Caki2 (cell line): ENCODE measurements at places on chromosomes 6 and 20. TPM values are rescaled to one million over a fixed set of nuclear protein-coding genes. Genes with fewer than 3 reads are reported as not detected.

Gene IER3
- 124 and 148 TPM in 2 replicates for total RNA-seq

Gene DPM1
- 133 and 147 TPM in 2 replicates for total RNA-seq

Gene MAPK13
- total RNA-seq = 1.5 and 1.7 TPM in 2 replicates

Gene MDFI
- total RNA-seq = 0.35 TPM in 1 of 2 replicates, not detected in the other

DNA sequence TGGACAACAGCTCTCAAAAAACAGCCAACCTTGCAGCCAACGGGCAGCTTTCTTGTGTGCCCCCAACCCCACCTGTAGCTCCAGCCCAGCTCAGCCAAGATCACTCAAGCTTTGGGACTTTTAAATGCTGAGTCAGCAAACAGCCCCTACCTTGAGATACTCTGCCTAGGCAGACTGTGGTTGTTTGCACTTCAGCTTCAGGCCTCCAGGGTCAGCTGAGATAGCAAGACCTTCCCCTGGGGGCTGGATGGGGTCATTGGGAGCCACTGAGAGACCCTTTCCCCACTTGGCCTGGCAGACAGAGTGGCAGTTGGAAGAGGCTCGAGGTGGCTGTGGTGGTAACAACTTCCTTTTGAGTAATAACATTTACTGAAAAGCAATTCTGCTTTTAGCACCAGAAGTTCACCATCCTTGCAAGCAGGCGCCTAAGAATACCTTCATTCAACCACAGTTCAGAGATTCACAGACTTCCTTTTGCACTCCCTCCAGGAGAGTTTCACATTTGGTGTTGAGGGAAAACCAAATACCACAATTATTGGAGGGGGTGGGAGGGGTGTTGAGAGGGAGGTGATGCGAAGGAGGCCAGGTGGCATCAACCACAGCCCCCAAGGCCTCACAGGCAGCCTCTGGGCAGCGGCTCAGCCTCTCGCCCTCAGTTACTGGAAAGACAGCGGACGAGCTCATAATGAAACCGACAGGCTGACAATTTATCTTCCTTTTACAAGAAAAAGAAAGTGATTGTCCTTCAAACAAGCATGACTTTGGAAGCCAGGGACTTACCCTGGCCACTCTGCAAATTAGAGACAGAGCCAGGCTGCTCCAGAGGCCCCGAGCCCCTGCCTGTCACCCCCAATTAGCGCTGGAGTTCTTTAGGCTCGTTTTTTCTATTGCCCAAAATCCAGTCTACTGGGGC, 148.1 kb downstream of the CEBPB start:
- DNase-seq = no peak

Gene TMEM244
- total RNA-seq = not detected in 2 replicates

Gene MOXD1
- 23.9 and 33.6 TPM in 2 replicates for total RNA-seq

Gene SLC17A2
- not detected in 2 replicates for total RNA-seq

Gene MUCL3
- 0.24 TPM in 1 of 2 replicates, not detected in the other for total RNA-seq

Gene PTPRT
- total RNA-seq = 0.20 TPM in 1 of 2 replicates, not detected in the other

Gene FOXA2
- total RNA-seq = 2.3 and 4.5 TPM in 2 replicates

- no peak for DNase-seq
Measured at GRCh38 chr20:32296819-32297420, 19.5 kb downstream of the KIF3B start.

- DNase-seq = no peak
Measured at GRCh38 chr20:32449890-32450401, 91.8 kb downstream of the ASXL1 start.

Gene BMP6
- 6.4 and 7.5 TPM in 2 replicates for total RNA-seq

Gene PERP
- total RNA-seq = 229 and 255 TPM in 2 replicates

Gene SLC32A1
- total RNA-seq = not detected in 2 replicates

GRCh38 chr6:24520929-24521546, 26.3 kb downstream of the ALDH5A1 start:
- DNase-seq = peak; percentile 49

DNA sequence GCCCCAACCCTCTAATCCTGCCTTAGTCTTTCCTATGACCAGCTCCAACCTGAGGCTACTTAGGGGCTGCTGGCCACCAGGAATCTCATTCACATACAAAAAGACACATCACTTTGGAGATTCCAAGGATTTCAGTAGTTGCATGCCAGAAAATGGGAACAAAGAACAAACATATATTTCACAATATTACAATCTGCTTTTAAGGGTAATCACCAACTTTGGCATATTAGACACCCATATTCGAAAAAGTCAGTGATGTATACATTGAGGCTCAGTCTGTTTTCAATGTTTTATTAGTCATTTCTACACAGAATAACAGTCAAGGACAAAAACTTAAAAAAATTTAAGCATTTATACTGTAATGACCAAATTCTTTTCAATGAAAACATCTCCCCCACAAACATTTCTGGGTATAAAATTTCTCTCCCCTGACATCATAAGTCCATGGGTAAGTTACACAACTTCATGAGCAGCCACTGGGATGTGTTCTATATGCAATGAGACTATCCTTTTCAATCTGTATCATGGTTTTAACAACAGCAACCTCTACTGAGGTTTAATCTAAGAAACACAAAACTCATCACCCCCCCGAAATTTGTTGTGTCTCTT, 103.5 kb downstream of the MAP7 start:
- no peak for DNase-seq

GRCh38 chr20:48178633-48179032, 393.4 kb upstream of the SULF2 start:
- no peak for DNase-seq
